ENCODE measurements at places on chromosomes 11 and 22.

DNA sequence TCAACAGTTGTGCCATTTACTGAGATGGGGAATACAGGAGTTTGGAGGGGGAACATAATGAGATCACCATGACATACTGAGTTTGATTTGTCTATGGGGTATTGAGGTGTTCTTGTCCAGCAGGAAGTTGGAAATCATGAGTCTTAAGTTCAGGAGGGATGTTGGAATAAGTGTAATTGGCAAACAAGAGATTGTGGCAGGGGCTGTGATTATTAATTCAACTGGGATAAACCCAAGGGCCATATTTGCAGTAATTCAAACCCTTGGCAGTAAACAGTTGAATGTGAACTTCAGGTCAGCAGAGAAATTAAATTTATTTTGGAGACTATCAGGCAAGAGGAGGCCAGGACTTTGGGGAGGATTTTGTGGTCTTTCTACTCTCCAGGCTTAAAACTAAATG is 33.4 kb downstream of the ADM start:
- DNase-seq: no peak

- no peak for DNase-seq
Observed at GRCh38 chr11:80842246-80842645, 1401.4 kb upstream of the TENM4 start.

DNA sequence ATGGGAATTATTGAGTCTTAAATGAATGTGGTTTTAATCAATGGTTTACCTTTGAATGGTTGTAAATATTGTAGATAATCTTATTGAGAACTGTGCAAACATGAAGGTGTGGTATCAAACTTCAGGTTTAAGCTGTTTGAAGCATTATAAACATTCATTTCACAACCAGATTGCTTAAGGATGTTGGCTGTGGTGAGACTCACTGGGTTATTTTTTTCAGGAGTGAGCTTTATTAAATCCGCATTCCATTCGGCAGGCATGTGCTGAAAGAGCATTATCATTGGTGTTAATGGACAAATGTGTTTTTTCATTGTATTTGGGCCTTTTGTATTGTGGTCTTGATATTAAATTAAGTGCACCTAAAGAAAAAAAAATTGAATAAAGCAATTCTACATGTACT is 9.7 kb downstream of the MMP3 start:
- no peak for DNase-seq

DNA sequence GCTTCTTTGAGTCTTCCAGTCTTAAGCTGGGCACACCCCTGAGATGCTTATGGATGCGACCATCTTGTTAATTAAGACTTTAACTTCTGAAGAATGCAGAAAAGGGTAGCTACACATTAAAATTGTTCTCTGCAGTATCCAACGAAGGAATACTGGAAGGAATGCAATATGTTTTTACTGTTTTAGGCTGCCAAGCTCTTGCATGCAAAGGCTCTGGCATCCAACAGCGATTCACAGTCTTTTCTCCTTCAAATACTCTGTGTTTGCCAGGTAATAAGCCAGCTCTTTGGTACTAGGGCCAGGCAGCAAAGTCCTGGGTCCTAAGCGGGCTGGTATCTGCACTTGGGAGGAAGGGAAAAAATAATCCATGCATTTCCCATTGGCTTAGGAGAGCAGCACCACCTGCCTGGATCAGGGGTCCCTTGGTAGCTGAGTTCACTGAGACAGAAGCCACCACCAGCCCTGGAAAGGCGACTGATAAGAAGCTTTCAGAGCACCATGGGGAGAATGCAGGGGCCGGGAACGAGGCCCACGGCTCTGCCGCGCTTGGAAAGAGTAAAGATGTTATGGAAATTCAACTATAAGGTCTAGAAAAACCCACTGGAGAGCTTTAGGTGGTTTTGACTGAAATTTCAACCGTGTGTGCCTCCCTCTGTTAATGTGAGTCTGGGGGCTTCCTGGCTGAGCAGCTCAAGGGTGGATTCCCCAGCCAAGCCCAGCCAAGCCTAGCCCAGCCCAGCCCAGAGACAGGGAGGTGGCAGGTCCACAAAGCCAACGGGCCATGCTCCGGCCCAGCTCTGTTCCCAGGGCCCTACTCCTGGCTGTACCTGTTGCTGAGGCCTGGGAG is 67.0 kb upstream of the CCND1 start:
- DNase-seq: no peak

DNA sequence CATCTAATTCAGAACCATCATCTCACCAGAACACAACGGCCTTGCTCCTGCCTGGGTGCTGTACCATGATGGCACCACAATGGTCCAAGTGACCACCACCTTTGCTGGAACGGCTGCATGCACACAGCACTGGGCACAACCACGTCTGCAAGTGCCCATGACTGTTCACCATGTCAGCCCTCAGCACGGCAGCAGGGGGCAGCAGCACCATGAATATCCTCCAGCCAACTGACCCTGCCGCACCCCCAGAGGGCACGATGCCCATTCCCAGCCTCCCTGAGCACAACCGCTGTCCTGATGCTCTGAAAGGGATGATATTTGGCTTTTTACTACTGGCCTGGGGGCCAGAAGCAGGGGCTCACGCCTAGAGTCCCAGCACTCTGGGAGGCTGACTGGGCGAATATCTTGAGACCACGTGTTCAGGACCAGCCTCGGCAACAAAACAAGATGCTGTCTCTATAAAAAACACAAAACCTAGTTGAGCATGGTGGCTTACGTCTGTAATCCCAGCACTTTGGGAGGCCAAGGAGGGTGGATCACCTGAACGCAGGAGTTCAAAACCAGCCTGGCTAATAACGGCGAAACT is 25.7 kb downstream of the DRD4 start:
- DNase-seq: no peak

- no peak for DNase-seq
Observed at GRCh38 chr11:96006037-96006436, 82.1 kb upstream of the MTMR2 start.

- DNase-seq: no peak
Observed at GRCh38 chr11:36148701-36149100, 140.5 kb downstream of the COMMD9 start.

DNA sequence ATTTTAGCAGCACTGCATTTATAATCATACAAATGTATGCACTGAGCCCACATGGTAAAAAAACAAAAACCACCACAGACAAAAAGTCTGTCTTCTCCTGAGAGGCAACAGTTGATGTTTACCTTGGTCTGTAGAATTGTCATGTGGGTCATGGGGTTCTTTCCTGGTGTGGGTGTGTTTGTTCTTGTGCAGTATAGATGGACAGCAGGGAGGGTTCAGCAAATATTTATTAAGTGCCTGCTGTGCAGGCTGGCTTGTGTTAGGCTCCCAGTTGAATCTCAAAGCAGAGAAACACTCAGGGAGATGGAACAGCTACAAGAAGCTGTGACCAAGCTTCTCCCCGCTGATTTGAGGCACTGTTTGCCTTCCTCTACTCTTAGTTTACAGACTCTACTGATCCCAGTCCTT is 82.2 kb downstream of the PISD start:
- DNase-seq: no peak

GRCh38 chr11:47413908-47414684 is 5.7 kb downstream of the SLC39A13 start:
- no peak for DNase-seq

- DNase-seq: no peak
Observed at GRCh38 chr11:95556342-95557163, 233.0 kb downstream of the FAM76B start.

- no peak for DNase-seq
Observed at GRCh38 chr11:113579292-113579940, 104.2 kb upstream of the DRD2 start.

GRCh38 chr11:79427611-79428327 is 13.1 kb downstream of the TENM4 start:
- no peak for DNase-seq

DNA sequence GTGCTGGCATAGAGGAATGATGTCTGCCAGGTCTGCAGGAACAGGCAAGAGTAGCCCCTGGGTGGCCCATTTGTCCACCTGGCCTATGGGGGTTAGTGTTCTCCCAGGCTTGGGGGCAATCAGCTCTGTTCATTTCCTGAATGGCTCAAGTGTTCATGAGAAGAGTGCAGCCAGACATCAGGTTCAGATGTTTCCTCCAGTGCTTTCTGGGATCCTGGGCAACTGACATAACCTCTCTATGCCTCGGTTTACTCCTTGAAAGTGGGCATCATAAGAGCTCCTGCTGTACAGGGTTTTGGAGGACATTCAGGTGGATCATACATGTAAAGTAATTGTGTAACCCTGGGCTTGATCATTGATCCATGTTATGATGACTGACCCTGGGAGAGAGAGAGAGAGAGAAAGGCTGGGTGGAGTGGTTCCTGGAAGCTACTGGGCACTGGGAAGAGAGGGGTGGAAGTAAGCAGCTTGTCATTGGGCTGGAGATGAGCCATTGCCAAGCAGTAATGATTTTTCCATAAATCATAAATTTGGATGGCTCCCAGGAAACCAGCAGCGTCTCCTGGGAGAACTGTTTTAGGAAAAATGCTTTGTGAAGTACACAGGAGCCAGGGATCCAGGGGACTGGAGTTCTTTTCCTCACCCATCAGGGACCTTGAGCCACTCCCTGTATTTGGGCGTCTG is 30.2 kb upstream of the ACCSL start:
- no peak for DNase-seq

GRCh38 chr11:23205156-23205871 is 345.0 kb upstream of the CCDC179 start:
- no peak for DNase-seq

- DNase-seq: no peak
Observed at GRCh38 chr11:126352163-126352562, 3.3 kb upstream of the ST3GAL4 start.

DNA sequence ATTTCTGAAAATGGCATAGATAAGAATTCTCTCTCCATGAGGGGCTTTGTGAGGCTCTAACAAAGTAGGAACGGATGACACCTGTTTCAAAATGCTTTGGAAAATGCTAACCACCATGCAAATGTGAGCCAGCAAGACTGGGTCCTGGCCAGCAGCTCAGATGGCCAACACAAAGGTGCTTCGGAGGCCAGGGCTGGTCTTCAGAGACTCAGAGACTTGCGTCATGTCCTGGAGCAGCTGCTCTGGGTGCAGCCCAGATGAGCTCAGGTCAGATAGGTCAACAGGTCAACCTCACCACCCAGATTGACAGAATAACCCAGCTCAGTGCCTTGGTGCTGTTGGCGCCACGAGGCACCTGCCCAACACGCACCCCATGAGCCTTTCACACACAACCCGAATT is 12.0 kb upstream of the TMEM121B start:
- no peak for DNase-seq

GRCh38 chr11:5608808-5609207 is 12.4 kb downstream of the TRIM6 start:
- DNase-seq: no peak

GRCh38 chr11:22474616-22475015 is 136.4 kb downstream of the SLC17A6 start:
- no peak for DNase-seq

DNA sequence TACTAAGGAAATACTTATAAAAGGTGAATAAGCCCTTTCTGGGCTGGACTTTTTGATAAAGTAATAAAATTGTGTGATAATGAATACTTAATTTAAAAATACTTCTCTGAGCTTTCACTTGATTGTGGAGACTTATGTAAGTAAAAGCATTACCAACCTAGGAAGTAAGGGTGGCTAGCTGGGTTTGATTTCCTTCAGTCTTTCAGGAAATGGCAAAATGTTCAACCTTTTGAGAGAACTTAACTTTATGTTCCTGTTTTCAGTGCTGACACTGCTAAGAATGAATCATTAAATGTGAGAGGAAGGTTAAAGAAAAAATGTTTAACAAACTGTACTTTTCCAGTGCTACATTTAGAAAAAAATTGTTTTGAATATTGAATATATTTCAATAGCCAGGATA is 900.3 kb downstream of the METTL15 start:
- DNase-seq: no peak

DNA sequence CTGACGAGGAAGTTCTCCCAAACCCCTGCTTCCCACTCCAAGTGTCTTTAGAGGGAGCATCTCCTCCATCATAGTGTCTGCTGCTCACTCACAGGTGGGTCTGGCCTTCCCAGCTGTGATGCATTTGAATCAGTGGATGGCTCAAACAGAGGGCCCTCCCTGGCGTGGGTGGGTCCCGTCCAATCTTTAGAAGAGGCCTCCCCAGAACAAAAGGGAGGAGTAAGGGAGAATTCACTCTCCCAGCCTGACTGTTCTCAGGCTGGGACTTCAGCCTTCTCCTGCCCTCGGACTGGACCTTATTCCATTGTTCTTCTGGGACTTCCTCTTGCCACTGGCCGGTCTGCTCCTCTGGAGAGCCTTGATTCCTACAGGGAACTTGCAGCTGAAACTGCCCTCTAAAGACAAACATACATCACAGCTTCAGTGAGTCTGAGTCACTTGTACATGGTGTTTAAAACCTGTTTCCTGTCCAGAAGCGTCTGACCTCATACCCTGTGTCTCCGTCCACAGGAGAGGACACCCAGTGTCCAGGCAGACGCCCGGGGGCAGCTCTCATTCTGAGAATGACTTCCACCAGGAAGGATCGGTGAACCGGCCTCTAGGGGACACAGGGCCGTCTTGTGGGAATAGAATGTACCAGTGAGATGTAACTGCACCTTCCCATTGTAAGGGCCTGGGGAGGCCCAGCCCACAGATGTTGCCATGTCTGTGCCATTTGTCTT is 234.7 kb downstream of the BRD1 start:
- no peak for DNase-seq

GRCh38 chr11:85889108-85889507 is 33.9 kb downstream of the CCDC83 start:
- no peak for DNase-seq

DNA sequence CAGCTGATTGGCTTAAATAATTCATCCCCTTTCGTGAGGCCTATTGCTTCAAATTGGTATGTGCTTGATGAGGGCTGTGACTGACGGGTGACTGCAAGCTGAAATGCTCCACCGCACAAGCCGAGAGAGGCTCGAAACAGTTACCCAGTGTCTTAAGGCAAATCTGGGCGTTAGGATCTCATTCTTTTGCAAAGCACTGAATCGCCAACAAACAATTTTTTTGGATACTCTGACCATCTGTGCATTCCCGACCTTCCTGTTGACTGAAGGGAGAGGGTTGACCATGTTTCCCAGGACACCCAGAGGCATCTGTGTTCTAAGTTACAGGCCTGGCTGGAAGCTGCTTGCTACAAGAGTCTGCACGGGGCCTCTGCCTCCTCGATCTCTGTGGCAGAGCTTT is 32.1 kb downstream of the CACNG2 start:
- no peak for DNase-seq

Data from T-helper 22 cell (primary cell).